Hair follicle dermal papilla cell (primary cell): ENCODE measurements at places on chromosomes 12 and 14. TPM values are rescaled to one million over a fixed set of nuclear protein-coding genes. Genes with fewer than 3 reads are reported as not detected.

Gene GPR84
- total RNA-seq: 0.12 and 0.16 TPM in 2 replicates

Gene TDRD9
- 1.3 and 2.3 TPM in 2 replicates for total RNA-seq

Gene ARF6
- 73.3 and 74.8 TPM in 2 replicates for total RNA-seq

Gene SERPINA10
- total RNA-seq: not detected in 2 replicates

Gene SLC25A21
- under 0.01 and 0.24 TPM in 2 replicates for total RNA-seq

Gene ACOT2
- 48.0 and 59.5 TPM in 2 replicates for total RNA-seq

Gene FAM216A
- 5.7 and 6.5 TPM in 2 replicates for total RNA-seq

Gene AKAP6
- total RNA-seq: 2.1 and 2.9 TPM in 2 replicates

Gene EML5
- 0.12 and 0.81 TPM in 2 replicates for total RNA-seq

Gene ESPL1
- total RNA-seq: 1.6 and 1.8 TPM in 2 replicates

Gene PTPN6
- 0.61 and 0.65 TPM in 2 replicates for total RNA-seq

Gene TIMM9
- total RNA-seq: 21.4 and 24.3 TPM in 2 replicates

Gene TAC3
- not detected in 2 replicates for total RNA-seq

Gene ASPG
- under 0.01 TPM in 1 of 2 replicates, not detected in the other for total RNA-seq

Gene KRT3
- not detected in 2 replicates for total RNA-seq
